Occipital lobe (tissue), 3 donors: ENCODE measurements at places on chromosomes 13 and 19. TPM values are rescaled to one million over a fixed set of nuclear protein-coding genes. Genes with fewer than 3 reads are reported as not detected.
A peak's percentile ranks its signal among the peaks of the same experiment; 100 is the strongest.

The IGFL1 gene
- total RNA-seq, result not detected

The ZNF490 gene
- total RNA-seq, result 11.4 TPM

The KIR2DL4 gene
- total RNA-seq, result not detected

The C1QTNF9B gene
- total RNA-seq, result not detected

The CLIP3 gene
- 27.1 TPM for total RNA-seq

GRCh38 chr19:34343751-34344150 is 21.2 kb upstream of the GPI start:
- DNase-seq, result no peak

DNA sequence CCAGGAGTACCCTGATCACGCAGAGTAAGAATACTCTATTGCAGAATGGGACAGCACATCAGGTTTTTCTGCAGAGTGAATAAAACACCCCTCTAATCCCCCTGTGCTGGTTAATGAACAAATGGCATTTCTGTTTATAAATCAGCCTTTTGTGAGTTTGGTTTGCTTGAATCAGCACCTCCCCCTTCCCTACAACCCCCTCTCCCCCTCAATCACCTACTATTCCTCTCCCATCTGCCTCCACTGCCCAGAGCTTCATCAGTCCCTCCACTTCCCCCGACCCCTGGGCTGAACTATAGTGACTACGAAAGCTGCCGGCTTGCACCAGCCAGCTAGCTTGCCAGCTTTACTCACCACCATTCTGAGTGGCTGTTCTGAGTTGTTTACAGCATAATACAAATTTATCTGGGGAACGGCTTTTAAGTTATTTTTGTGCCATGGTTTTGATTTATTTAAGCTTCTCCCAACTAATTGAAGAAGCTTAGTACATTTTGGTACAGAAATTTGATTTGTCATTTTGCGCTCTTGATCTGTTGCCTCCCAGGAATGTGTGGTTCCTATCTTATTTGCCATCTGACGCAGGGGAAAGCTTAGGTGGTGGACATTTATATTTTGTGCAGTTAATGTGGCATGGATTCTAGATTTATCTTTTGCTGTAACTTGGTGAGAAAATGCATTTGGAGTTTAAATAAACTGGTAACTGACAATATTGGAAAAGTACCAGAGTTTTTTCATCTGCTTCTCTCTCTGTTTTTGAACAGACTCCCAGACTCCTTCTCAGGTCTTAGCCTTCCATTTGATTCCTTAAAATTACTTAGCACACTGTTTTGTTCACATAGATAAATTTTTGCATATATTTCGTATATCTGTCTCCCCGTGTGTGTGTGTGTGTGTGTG is 41.7 kb upstream of the WDFY2 start:
- DNase-seq, result peak; percentile 2

GRCh38 chr19:40797963-40798682 is 868 bp upstream of the EGLN2 start:
- DNase-seq, result no peak

GRCh38 chr19:17234911-17235299 is 8.9 kb downstream of the OCEL1 start:
- no peak for DNase-seq

DNA sequence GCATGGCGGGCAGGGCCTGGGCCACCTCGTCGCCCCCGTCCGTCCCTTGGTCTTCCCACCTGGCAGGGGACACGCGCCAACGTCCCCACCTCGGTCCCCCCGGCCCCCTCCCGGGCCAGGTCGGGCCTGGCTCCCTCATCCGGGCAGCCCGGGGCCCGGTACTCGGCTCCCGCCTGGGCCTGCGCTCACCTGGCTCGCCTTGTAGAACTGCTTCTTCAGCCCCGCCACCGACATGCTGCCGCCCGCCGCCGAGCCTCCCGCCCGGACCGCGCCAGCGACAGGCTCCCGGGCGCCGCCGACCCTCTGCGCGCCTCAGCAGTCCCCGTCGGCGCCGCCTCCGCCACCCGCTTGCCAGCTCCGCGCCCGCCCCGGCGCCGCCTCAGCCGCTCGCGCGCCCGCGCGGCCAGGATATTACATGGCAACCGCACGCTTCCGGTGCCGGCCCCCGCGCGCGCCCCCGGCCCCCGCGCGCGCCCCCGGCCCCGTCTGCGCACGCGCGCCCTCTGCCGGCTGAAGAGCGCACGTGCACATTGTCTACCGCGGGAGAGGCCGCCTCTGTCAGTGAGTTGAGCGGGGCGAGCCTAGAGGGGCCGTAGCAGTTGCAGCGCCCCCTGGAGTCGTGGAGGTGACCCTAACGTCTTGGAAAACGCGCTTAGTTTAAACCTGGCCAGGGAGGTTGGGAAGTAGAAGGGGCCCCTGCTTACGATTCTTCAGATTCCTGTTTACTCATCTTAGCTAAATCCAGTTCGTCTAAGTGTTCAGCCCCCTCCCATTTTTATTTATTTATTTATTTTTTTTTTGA is at the start of gene SH3GL1:
TSS of gene SH3GL1 (minus strand) at position 413 of the 802 bp plus-strand sequence. CDS start at position 234, 179 bp downstream.
- peak; percentile 86 for DNase-seq

- no peak for DNase-seq
Observed at GRCh38 chr13:48741377-48741776, 87.6 kb downstream of the CYSLTR2 start.

- no peak for DNase-seq
Observed at GRCh38 chr13:113378825-113379224, 14.9 kb upstream of the GRTP1 start.

- DNase-seq, result no peak
Observed at GRCh38 chr19:44702551-44703176, 3.7 kb downstream of the CEACAM16 start.

GRCh38 chr19:30640252-30640965 is 268.2 kb downstream of the ZNF536 start:
- DNase-seq, result no peak

DNA sequence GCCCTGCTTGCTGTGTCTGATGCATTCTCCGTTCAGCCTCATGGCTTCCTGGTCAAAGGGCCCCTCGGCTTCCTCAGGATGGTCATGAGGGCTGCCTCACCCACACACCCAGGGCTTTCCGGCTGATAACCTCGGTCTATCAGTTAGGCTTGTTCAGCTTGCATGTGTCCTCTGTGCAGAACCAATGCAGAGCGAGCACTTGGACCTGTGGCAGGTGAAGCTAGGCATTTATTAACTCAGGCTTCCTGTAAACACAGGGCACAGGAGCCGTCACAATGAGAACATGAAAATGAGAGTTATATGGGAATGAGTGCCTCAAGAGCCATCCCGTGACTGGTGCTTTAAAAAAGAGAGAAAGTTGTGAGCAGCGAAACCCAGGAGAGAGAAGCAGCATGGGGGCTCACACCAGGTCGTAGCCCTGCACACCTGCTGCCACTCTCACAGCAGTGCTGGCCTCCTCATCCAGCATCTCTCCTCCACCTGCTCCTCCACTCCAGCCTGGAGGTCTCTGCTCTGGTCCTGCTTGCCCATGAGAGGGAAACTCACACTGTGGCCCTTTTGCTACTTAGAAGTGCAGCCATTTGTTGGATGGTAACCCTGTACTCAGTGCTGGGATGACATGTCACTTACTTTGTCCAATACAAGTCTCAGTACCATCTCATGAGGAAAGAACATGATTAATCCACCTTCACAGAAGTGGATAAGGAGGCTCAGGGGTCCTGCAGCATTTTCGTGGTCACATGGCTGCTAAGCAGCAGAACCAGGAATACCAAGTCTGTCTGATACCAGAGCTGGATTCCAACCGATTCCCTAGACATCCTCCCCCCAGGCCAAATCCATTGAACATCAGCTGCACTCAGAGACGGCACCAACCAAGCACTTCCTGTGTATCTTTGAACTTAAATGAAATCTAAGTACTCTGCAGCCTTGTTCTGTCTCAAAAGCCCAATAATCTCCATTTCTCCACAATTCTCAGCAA is 50.5 kb upstream of the IRS2 start:
- no peak for DNase-seq

DNA sequence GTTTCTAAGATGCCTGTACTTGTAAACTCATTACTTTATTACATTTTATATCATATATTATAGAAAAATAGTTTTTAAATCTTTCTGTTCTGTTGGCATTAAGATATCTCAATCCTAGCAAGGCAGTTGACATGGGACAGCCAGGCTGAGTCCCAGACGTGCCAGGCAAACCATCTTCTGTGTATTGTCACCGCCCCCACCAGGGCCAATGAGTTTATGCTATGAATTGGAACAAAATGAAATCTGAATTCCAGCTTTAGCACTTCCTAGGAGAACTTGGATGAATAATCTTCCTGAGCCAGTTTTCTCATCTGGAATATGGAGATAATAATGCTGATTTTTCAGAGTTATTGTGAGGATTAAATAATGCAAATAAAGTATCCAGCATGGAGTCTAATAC is 79.9 kb upstream of the GSX1 start:
- DNase-seq, result no peak

- DNase-seq, result no peak
Observed at GRCh38 chr13:102183509-102184182, 218.2 kb downstream of the FGF14 start.

DNA sequence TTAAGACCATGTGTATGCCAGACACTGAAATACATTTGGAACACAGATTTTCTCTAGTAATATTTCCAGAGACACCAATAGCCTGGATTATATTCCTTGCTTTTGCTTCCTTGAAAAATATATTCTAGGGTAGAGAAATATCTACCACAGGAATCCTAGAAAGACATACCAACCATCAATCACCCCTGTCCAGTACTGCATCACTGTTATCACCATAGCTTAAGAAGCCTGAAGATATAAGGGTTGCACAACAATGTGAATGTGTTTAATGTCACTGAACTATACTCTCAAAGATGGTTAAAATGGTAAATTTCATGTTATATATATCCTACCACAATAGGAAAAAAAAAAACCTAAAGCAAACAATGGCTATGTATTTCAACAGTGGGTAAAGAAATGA is 163.6 kb downstream of the DIAPH3 start:
- no peak for DNase-seq

DNA sequence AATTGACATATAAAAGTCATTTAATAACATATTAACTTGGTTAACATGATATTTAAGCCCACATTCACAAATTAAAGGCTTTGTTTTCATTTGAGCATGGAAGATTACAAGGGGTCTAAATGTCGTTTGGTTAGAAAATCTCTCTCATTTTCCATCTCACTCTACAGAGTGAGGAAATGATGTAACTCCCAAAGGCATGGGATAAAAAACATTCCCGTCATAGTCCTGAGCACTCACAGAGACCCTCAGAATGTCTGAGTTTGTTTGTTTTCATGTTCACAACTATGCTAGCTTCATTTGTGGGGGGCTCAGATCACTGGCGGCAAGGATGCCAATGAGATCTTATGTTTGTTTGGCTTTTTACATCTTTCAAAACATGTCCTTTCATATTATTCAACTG is 307.5 kb downstream of the TBC1D4 start:
- no peak for DNase-seq

GRCh38 chr13:25489238-25489637 is 117.5 kb downstream of the ATP8A2 start:
- DNase-seq, result peak; percentile 55

GRCh38 chr13:97567510-97568243 is 133.7 kb downstream of the RAP2A start:
- DNase-seq, result no peak

- DNase-seq, result no peak
Observed at GRCh38 chr13:103238441-103238840, 172.2 kb upstream of the SLC10A2 start.

DNA sequence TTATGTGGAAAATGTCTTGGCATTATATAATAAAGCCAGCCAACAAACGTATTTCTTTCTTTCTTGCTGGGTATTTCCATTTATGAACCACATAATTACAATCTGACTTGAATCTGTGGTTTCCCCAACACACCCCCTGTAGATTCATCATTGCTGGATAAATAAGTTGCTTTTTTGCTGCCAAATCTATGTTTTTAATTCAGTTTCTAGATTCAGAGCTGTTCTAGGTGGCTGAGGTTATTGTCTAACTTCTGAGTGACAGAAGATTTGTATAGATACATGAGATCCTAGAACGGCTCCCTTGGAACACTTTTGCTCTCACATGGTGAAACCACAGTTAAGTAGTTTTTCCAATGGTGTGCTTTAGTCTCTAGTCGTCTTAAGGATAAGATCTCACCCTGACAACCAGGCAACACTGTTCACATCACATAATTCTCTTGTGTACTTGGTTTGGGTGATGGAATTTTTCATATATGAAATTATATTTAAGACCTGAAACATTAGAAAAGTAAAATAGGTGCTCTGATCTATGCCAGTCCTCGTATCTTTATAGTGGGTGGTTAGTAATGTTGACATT is 239.1 kb downstream of the KLF12 start:
- DNase-seq, result no peak
